ENCODE measurements at places on chromosomes 5 and 9. TPM values are rescaled to one million over a fixed set of nuclear protein-coding genes. Genes with fewer than 3 reads are reported as not detected.

Gene QRFP
- 0.74 TPM for polyA plus RNA-seq

DNA sequence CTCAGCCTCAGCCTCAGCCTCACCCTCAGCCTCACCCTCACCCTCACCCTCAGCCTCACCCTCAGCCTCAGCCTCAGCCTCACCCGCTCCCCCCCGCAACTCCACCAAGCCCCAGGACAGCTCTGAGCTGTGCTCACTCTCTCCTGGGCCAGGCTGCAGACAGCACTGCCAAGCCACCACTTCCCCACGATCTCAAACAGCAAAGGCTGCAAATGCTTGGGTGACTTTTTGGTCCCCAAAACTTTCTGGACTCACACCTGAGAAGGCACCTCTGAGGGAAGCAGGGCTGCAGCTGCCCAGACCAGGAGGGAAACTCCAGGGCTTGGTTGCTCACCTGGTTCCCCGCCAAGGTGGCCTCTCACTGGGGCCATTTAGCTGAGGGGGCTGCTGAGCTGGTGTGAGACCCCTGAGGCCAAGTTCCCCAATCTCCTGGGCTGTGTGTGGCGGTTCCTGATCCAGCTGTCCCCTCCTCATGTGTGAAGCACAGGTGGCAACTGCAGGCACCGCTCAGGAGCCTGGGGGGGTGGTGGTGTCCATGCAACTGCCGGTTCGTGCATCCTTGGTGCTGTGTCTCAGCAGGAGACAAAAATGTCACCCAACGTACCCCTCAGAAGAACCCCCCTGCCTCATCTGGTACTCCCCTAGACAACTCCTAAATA is 17.8 kb downstream of the MRPL36 start:
- H3K27ac ChIP-seq: no peak overlapping the region
- no peak for DNase-seq
- no peaks in the 10 kb centered on the region for H3K4me1 ChIP-seq
- H3K36me3 ChIP-seq: no peaks in the 10 kb centered on the region
- no peak overlapping the region for H3K4me3 ChIP-seq

Gene FUT7
- not detected for polyA plus RNA-seq

Gene ZNF618
- 14.0 TPM for polyA plus RNA-seq

Gene CCNG1
- 141 TPM for polyA plus RNA-seq

DNA sequence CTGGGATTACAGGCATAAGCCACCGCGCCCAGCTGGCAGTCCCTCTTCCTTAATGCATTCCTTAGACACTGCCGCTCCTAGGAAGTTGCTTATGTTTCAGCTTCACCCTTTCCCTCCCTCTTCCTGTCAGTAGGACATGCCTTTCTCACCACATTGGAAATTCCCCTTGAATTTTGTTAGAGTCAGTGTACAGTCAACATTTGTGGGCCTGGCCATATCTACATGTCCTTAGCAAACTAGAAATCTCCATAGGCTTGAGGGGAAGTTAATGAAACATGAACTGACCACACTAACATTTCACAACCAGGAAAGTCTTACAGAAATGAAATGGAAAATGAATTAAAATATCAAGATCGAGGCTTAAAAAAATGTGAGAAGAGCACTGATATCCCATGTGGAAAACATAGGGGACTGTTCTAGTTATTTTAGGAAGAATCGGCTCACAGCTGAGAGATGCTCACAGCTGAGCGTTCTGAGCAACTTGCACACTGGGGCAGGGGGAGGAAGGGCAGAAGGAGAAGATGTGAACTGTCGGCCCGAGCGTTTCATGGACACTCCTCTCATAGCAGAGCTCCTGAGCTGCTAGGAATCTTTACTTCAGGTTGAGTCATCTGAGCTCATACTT is 21.1 kb upstream of the LVRN start:
- DNase-seq: no peak
- H3K4me1 ChIP-seq: no peaks in the 10 kb centered on the region
- H3K27me3 ChIP-seq: no peaks in the 10 kb centered on the region
- H3K4me3 ChIP-seq: no peak overlapping the region
- H3K27ac ChIP-seq: no peak overlapping the region
- no peaks in the 10 kb centered on the region for H3K36me3 ChIP-seq

DNA sequence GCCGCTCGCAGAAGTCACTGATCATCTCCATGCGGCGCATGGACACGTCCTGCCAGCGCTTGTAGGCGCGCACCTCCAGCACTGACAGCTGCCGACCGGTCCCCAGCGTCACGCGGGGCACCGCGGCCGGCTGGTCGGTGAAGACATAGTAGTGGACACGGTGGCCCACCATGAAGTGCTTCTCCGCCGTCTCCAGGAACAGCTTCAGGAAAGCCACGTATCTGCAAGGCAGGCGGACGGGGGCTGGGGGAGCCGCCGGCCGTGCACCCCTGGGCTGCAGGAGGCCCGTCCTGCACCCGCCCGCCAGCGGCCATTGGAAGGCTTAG is 18.9 kb downstream of the ABO start:
- no peaks in the 10 kb centered on the region for H3K36me3 ChIP-seq
- peaks cover 22% of the 10 kb centered on the region for H3K4me1 ChIP-seq
- H3K27ac ChIP-seq: no peak overlapping the region
- H3K27me3 ChIP-seq: no peaks in the 10 kb centered on the region
- no peak for DNase-seq
- H3K4me3 ChIP-seq: no peak overlapping the region

DNA sequence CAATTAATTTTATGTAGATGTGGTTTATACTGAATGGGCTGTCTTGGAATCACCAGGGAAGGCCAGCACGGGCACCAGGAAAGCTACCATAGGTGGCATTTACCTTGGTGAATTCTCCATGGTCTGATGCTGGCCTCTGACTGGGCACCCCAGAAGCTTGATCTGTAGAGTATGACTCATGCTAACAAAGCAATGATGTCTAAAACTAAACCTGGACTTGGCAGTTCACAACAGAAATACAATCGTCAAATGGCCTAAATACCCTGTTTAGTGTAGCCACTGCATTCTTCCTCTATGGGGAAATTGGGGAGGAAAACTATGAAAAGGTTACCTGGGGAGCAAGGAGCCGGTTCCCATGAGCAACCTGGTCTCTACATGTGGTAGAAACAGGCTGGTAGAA is 98.0 kb downstream of the ATPSCKMT start:
- peaks cover 4% of the 10 kb centered on the region for H3K4me1 ChIP-seq
- no peaks in the 10 kb centered on the region for H3K36me3 ChIP-seq
- no peaks in the 10 kb centered on the region for H3K27me3 ChIP-seq
- H3K4me3 ChIP-seq: no peak overlapping the region

Gene GARIN3
- polyA plus RNA-seq: not detected

DNA sequence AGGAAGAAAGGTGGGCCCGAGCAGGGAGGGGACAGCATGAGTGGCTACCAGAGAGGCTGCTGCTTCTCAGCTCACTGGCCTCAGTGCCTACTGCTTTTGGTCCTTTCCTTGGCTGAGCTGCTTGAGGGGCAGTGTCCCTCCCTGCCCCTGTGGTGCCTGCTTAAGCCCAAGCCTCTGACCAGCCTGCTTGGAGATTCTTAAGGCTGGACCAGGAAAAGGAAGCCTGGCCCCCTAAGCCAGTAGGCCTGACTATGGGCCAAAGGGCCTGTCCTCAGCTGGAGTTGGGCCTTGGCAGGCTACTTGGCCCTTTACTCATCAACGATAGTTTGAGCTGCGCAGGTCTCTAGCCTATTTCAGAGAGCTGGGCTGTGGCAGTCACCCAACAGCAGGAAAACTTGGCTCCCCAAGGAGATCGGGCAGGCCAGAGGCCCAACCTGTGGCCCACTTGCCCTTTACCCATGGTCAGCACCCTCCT is 24.9 kb downstream of the TCF7 start:
- DNase-seq: no peak
- H3K27ac ChIP-seq: no peak overlapping the region
- H3K4me1 ChIP-seq: peaks cover 19% of the 10 kb centered on the region
- no peaks in the 10 kb centered on the region for H3K36me3 ChIP-seq
- H3K4me3 ChIP-seq: no peak overlapping the region

DNA sequence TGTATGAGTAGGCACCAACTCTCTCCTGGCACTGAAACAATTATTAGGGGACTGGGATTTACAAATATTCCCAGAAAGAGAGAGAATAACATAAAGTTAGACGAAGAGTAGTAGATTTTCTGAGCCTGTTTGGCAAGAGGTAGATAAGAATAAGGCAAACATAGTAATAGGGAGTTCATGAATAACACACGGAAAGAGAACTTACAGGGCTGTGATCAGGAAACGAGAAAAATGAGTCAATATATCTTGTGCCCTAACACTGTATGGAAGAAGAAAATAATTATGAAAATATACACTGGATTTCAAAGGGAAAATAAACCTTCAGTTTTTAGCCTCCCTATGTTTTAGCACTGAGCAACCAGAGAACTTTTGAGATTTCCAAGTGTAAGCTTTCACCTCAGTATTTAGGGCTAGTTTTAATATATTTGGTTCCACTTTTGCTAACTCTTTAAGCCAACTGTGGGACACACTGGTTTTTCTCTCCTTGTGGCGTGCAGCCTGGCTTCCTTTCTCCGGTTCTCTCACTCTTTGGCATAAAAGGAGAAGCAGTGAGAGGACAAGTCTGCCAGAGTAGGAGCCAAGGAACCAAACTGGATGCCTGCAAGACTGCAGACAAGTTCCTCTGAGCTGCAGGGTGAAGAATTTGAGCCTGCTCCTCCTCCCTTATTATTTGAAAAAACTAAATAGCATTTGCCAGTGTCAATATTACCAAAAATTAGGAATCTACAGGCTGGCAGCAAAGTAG is 6.6 kb upstream of the KCNN2 start:
- no peak for DNase-seq
- no peaks in the 10 kb centered on the region for H3K36me3 ChIP-seq
- H3K27ac ChIP-seq: no peak overlapping the region
- peaks cover 18% of the 10 kb centered on the region for H3K27me3 ChIP-seq

Gene IGIP
- polyA plus RNA-seq: 0.89 TPM

Gene CCL27
- 0.81 TPM for polyA plus RNA-seq

GRCh38 chr5:139636207-139636792 is 11.8 kb upstream of the CXXC5 start:
- H3K27ac ChIP-seq: peak overlapping the region; percentile 93
- no peak overlapping the region for H3K4me3 ChIP-seq

DNA sequence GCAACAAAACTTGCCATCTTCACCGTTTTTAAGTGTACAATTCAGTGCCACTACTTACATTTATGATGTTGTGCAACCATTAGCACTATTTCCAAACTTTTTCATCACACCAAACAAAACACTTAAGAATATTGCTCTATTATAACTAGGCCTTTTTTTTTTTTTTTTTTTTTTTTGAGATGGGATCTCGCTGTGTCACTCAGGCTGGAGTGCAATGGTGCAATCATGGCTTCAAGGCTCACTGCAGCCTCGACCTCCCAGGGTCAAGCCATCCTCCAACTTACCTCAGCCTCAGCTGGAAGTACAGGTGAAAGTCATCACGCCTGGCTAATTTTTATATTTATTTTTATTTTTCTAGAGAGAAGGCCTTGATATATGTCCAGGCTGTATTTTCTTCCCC is 22.3 kb upstream of the LMNB1 start:
- no peak overlapping the region for H3K4me3 ChIP-seq
- H3K27me3 ChIP-seq: no peaks in the 10 kb centered on the region
- no peaks in the 10 kb centered on the region for H3K36me3 ChIP-seq
- no peak overlapping the region for H3K27ac ChIP-seq

- H3K4me1 ChIP-seq: no peaks in the 10 kb centered on the region
Measured at GRCh38 chr9:132811985-132812384, 66.1 kb downstream of the AK8 start.

DNA sequence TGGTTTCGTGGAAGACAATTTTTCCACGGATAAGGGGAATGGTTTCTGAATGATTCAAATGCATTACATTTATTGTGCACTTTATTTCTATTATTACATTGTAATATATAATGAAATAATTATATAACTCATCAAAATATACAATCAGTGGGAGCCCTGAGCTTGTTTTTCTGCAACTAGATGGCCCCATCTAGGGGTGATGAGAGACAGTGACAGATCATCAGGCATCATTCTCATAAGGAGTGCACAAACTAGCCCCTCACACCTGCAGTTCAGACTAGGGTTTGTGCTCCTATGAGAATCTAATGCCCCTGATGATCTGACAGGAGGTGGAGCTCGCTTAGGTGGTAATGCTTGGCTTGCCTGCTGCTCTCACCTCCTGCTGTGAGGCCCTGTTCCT is 6.4 kb downstream of the ISCA1 start:
- H3K27ac ChIP-seq: no peak overlapping the region
- H3K4me1 ChIP-seq: peaks cover 14% of the 10 kb centered on the region
- no peak for DNase-seq
- H3K27me3 ChIP-seq: no peaks in the 10 kb centered on the region
- H3K36me3 ChIP-seq: no peaks in the 10 kb centered on the region

Gene FAM151B
- 0.94 TPM for polyA plus RNA-seq

- DNase-seq: no peak
- H3K4me3 ChIP-seq: peak overlapping the region; percentile 55
- H3K4me1 ChIP-seq: peaks cover 14% of the 10 kb centered on the region
- no peaks in the 10 kb centered on the region for H3K36me3 ChIP-seq
- peaks cover 6% of the 10 kb centered on the region for H3K27me3 ChIP-seq
Measured at GRCh38 chr5:122311497-122311960, 508 bp upstream of the SNCAIP start.

Gene CENPK
- 15.3 TPM for polyA plus RNA-seq

Data from hepatocyte (in vitro differentiated cells).